ENCODE measurements at places on chromosomes 2 and 18.

DNA sequence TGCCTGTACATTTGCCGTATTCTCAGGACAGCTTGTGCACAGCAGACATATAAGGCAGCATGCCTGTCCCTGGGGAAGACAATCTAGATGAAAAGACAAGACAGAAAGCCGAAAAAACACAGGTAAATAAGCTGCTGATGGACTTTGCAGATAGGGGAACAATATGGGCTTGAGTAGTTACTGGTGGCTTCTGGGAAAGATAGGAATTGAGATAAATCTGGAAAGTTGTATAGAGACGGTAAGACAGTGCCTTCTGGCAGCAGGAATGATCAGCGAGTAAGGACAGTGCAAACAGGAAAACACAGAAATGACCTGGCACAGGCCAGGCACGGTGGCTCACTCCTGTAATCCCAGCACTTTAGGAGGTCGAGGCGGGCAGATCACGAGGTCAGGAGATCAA, 70.2 kb downstream of the FAM124B start:
- no peak for DNase-seq

DNA sequence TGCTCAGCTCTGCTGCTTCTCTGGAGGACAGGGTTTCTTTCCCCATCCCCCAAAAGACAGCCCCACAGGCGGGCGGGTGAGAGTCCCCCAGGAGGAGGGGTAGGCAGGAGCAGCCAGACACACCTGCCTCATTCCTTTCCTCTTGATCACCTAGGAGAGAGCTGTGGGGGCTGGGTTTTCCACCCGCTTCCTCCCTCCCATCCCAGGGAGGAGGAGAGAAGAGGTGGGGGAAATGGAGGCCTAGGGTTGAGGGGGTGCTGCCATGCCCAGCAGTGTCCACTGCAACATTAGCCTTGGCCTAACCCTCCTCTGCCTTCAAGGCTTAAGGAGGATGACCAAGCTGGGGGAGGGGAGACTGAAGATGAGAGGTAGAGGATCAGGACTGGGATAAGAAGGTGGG, 14.7 kb downstream of the WNT10A start:
- no peak for DNase-seq

DNA sequence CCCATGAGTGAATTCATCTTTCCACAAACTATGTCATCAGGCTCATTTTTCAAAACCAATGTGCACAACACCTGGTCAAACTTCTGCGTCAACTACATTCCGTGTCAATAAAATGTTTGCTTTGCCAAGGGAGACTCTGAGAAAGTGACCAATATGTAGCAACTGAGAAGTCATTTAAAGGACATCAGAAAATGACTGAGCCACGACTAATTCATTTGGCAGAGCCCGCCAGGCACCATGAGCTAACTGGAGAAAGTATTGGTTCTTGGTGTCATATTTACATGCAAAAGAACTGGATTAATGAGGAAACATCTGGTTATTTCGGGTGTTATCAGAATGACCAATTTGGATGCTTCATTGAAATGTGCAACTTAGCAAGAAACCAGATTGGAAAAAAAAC, 7.2 kb downstream of the RND3 start:
- no peak for DNase-seq

DNA sequence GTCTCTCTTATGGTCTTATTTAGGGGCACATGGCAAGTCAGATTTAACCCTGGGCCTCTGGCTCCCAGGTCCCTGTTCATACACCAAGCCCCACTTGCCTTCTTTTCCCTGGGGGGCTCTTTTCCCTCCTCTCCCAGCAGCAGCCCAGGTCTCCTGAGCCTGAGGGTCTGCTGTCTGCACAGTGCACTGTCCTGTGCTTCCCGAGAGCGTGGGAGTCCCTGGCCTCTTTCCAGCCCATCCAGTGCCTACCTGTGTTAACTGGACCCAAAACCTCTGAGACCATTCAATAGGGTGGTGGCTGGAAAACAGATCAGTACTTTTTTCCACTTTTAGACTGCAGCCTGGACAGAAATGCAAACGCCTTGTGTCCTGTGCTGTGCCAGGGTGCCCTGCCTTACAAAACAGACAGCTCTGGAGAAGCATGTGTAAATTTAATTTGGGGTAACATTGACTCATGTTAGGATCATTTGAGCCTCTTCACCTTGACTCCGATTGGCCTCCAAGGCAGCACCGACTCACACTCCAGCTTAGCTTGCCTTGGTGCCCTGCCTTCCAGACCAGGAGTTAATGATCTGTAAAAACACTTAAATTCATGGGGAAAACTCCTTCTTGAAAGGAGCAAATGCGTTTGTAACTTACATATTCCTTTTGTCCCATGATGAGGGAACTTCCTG, 34.3 kb downstream of the TWIST2 start:
- no peak for DNase-seq

DNA sequence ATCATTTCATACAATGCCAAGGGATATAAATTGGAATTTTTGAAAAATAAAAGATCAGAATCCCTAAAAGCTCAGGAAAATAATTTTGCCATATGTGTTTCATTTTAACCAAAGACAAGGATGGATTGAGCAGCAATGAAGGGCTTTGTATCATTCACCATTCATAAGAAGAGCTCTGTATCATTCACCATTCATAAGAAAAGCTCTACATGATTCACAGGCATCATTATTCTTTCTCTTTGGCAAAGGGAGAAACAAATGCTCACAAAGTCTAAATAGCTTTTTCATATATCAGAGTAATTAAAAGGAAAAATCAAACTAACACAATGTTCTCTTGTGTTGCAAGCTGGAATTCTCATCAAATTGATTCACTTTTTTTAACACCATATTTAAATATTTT, 169.1 kb upstream of the MC4R start:
- no peak for DNase-seq

GRCh38 chr18:31490387-31490786, 7.6 kb upstream of the DSG2 start:
- no peak for DNase-seq

GRCh38 chr2:214774108-214774507, 35.4 kb downstream of the BARD1 start:
- no peak for DNase-seq

DNA sequence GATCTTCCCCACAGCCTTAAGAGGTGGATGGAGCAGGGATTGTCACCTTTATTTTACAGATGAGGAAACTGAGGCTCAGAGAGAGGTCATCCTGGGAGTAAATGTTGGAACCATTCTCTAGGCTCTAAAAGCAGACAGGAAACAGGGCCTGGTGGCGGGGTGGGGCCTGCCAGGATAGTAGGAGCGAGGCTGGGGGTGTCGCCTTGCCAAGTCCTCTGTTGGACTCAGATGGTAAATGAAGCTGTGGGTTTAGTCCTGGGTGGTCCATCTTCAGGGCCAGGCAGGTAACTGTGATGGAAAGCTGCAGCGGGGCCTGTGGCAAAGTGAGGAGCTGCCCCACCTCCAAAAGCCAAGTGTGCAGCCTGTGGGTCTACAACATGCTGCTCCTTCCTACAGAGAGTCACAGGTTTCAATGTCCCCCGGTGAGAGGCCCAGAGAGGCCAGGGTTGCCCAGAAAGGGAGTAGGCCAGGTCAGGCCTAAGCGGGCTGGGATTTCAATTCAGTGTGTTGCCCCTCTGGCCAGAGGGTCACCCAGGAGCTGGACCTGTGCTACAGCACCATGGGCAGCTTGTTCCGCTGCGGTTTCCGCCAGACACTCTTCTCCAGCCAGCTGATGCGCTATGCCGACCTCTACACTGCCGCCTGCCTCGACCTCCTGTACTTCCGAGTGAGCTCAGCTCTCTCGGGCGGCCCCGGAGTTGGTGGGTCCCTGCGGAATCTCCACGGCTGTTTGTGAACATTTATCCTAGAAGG, 6.6 kb downstream of the NT5DC4 start:
- no peak for DNase-seq

- no peak for DNase-seq
These were observed 96.6 kb upstream of the CABLES1 start for GRCh38 chr18:23038712-23039111.

DNA sequence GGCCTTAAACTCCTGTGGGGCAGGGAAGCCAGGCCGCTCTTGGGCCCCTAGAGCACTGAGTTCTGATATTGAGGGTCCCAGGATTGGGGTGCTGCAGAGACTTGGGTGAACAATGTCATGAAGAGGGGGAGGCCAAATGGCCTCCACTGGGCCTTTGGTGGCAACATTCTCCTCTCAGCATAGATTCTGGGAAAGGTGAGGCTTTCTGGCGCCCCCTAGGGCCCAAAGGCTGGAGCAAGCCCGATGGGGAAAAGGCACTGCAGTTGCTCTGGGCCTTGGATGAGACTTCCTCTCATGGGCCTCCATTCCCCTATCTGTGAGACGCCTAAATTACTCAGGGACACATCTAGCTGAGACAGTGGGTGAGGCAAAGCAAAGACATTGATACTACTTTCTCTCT, 84.8 kb downstream of the ACAA2 start:
- peak; percentile 31 for DNase-seq

DNA sequence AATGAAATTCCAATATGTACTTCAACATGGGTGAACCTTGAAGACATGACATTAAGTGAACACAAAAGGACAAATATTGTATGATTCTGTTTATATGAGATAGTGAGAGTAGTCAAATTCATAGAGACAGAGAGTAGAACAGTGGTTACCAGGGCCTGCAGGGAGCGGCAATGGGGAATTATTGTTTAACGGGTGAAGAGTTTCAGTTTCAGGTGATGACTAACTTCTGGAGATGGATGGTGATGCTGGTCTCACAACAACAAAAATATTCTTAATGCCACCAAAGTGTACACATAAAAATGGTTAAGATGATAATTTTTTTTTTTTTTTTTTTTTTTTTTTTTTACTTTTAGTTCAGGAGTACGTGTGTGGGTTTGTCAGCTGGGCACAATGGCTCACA, 109.4 kb upstream of the TMEM200C start:
- DNase-seq = no peak
